ENCODE measurements at places on chromosomes 12 and 14.

GRCh38 chr12:111150360-111150759, 218.5 kb downstream of the PHETA1 start:
- DNase-seq: no peak

DNA sequence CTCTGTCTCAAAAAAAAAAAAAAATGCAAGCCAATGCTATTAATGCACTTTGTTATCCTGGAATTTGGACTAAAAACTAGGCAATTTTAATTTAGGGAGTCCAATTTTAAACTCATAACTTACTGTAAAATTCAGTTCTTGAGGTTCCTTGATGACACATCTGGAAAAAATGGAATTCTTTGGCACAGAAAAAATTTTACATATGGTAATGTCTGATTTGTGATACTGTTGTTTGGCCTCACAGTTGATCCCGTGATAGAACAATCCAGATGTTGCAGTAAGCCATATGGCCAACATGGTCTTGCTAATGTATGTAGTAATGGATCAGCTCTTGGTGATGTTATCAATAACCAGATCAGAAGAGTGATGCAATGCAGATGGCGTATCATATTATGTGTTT, 1089.8 kb downstream of the FLRT2 start:
- DNase-seq: no peak

- no peak for DNase-seq
Measured at GRCh38 chr14:30153717-30154116, 226.1 kb upstream of the PRKD1 start.

- DNase-seq: no peak
Measured at GRCh38 chr14:37268788-37269187, 71.1 kb downstream of the MIPOL1 start.

GRCh38 chr12:64943686-64944085, 119.2 kb downstream of the TBC1D30 start:
- no peak for DNase-seq

DNA sequence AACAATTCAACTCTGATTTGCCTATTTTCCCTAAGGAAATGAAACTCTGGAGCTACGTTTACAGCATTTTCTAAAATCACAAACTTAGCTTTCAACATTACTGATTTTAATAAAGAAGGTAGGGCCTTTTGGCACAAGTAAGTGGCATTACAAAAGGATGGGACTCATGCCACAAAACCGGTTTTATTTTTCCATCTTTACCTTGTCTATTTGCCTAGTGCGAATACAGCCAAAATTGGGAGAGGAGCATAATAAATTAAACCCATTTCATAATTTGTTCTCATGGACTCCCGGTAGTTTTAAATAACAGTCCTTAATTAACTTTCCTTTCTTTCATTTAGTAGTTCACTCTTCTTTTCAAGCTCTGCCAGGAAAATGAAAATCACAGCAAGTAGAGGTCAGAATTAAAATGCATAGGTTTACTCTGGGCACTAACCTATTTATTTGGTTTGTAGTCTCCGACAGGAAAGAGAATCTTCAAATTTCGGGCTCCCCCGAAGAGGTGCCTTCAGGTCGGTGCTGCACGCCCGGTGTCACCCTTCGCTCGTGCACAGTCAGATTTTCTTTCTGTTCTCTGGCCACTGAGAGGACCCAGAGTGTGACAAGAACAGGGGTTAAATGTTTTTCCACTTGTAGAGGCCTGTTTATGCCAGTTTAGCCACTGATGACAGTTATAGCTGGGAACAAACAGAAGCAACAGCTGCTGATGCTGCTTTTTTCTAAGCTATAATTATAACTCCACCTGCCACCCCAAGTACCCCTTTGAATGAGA, at the start of gene BEST3:
Gene BEST3 (minus strand): TSS at position 535 of the 772 bp plus-strand sequence. CDS start 1,505 bp downstream, outside the sequence.
- no peak for DNase-seq

DNA sequence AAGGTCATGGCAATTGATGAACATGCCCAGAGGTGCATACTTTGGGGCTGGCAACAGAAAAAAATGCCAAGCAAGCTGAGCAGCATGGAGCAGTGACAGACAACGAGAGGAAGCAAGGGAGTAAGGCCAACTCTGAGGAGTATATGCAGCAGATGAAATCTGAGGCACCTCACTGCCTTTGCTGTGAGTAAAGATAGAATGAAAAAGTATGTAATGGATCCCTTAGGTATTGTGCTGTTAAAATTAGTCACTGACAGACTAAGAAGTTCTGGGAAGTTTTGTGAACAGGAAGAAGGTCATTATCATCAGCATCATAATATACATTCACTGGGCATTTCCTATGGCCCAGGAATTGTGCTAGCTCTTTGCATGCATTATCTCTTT, 269.9 kb downstream of the DUSP6 start:
- no peak for DNase-seq

DNA sequence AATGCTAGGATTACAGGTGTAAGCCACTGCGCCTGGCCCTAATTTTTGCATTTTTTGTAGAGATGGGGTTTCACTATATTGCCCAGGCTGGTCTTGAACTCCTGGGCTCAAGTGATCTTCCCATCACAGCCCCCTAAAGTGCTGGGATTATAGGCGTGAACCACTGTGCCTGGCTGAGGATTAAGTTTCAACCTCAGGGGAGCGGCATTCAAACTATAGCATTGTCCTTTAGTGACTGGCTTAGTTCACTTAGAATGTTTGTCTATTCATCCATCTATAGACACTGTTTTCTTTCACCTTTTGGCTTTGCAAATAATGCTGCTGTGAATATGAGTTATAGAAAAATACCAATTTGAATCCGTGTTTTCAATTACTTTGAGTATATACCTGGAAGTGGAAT, 25.2 kb downstream of the PTPN11 start:
- DNase-seq: no peak

DNA sequence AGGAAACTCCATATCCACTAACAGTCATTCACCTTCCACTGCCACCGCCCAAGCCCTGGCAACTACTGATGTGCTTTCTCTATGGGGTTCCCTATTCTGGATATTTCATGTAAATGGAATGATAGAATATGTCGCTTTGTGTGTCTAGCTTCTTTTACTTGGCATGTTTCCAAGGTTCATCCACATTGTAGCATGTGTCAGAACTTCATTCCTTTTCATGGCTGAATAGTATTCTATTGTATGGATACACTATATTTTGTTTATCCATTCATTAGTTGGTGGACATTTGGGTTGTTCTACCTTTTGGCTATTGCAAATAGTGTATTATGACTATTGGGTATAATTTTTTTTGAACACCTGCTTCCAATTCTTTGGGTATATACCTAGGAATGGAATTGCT, 8.6 kb downstream of the POU6F1 start:
- no peak for DNase-seq

DNA sequence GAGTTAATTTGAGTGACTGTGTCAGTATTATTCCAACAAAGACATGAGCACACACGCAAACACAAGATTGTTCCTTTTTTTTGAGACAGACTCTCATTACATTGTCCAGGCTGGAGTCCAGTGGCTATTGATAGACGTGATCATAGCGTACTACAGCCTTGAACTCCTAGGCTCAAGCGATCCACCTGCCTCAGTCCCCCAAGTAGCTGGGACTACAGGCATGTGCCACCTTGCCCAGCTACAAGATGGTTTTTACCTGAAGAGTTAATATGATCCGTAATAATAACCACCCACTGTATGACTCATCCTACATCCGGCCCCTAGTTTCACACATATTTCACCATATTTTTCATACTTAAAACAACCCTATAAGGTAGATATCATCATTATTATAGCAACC, 26.8 kb downstream of the BCAT1 start:
- no peak for DNase-seq

DNA sequence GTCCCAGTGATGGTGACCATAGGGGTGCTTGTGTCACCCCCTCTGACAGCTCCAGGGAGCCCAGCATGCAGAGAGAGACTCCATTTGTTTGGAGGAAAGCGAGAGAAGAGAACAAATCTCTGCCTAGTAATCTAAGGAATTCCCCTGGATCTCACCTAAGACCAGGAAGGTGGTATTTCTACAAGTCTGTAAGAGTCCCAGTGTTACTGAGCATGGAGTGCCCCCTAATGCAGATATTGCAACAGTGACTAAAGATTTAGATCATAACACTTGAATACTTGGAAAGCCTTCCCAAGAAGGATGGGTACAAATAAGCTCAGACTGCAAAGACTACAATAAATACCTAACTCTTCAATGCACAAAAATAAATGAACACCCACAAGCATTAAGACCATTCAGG, 360.4 kb upstream of the GARIN6 start:
- DNase-seq: no peak

- no peak for DNase-seq
Measured at GRCh38 chr12:85821759-85822158, 14.4 kb downstream of the RASSF9 start.

DNA sequence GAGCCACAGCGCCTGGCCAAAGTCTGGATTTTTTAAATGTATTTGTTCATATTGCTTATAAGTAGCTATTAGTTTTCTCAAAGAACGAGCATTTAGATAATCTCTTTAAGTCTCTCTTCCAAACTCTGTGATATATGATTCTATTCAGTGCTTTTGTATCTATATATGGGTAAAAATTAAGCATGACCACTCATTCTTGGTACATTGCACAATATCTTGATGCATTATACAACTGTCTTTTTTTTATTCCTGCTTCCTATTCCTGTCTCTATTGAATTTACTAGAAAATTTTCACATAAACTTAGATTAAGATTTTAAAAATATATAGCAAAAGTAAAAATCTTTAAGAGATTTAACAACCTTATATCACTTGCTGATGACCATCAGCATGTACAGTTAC, 29.1 kb downstream of the SOCS2 start:
- DNase-seq: no peak

DNA sequence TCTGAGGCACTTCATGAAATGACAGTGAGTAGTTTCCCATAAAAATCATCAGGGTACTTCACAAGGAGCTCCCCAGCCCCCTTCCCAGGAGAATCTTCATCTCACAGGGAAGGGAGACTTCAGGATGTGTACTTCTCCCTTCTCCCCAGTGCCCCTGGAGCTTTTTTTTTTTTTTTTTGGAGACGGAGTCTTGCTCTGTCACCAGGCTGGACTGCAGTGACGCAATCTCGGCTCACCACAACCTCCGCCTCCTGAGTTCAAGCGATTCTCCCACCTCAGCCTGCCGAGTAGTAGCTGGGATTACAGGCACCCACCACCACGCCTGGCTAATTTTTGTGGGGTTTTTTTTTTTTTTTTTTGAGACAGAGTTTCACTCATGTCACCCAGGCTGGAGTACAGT, 10.4 kb downstream of the ITPK1 start:
- DNase-seq: no peak

GRCh38 chr14:59358102-59358501, 107.1 kb downstream of the GPR135 start:
- no peak for DNase-seq

- no peak for DNase-seq
Measured at GRCh38 chr12:51131745-51132521, 41.0 kb downstream of the TFCP2 start.

DNA sequence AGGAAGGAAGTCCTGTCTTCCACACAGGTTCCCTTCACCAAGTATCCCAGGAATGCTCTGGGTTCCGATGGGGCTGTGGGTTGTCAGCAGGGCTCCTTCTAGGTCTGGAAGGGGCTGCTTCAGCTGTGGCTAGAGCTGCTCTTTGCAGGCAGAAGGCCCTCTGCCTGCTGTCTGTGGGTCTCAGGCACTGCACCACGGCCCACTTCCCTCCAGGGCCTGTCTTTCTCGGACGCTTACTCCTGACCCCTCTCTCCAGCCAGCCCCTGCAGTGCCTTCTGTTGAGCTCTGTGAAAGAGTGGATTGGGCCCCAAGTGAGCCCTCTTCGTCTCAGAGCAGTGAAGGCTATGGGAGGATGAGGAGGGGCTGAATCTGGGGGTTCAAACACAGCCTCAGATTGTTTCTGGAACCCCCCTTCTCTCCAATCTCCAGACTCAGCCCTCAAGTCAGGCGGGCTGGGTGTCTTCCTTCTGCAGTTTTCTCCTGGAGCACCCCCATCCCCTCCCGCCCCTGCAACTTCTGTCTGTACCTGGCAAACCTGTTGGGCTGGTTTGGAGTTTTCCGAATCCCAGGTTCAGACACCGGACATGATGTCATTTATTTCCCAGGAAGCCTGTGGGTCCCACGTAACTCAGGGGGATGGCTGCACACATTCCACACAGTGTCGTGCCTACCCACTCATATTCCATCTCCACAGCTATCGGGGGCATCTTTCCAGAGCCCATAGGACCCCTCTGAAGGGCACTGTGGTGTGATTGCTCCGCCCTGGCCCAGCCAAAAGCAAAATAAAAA, 24.9 kb upstream of the SPPL3 start:
- no peak for DNase-seq

DNA sequence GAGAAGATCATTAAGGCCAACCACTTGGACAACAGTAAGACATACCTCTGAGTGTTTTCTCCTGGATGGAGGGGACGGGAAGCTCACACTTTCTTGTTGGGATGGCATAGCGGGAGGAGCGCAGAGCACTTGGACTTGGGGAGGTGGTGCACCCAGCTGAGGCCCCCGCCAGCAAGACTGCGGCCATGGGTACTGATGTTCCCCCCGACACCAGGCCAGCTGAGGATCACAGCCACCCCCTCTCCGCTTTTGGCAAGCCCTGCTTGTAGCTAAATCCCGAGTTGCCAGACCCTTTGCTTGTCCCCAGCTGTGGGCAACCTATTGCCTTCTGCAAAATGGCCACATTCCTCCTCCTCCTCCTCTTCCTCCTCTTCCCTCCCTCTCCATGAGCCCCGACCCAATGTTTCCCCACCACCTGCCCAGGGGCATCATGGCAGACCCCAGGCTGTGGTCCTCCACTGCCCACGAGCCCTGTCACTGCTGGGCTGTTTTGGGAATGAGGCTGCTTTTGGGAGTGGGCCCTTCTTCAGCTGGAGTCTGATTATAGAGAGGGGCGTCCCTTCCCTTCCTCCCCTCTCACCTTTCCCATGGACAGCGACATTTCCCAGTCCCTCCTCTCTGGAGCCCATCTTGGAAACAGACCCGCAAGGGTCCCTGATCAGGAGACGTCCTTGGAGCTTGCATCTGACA, 62.8 kb downstream of the PRMT8 start:
- DNase-seq: no peak

GRCh38 chr14:106395456-106396050, 869.2 kb downstream of the TMEM121 start:
- DNase-seq: no peak

DNA sequence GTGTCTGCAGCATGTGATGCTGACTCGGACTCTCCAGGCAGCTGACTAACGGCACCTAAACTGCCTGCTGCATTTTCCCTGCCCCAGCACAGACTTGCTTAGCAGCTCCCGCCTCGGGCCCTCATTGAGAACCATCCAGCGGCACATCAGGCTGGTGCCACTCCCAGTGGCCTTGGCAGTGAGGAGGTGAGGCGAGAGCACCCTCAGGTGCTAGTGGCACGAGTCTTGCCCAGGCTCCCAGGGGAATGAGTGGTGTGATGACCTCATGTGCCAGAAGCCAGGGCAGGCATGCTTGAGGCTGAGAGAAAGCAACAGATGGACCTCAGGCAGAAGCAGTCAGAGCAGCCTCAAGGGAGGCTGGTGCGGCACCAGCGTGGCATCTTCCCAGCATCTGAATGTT, 60.2 kb downstream of the PRKCH start:
- DNase-seq: no peak

DNA sequence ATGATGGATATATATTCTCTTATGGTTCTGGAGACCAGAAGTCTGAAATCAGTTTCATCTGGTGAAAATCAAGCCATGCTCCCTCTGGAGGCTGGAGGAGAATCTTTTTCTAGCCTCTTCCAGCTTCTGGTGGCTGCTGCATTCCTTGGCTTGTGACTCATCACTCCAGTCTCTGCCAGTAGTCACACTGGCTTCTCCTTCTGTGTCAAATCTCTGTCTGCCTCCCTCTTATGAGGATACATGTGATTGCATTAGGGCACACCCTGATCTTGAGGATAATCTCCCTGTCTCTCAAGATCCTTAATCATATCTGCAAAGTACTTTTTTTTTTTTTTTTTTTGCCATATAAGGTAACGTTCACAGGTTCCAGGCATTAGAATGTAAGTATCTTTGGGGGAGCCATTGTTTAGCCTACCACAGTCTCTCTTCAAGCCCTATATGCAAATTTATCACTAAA, 17.7 kb downstream of the DNAL1 start:
- no peak for DNase-seq

Data from activated T-cell treated with anti-CD3 and anti-CD28 coated beads for 48 hours (primary cell).